ENCODE measurements at places on chromosomes 5 and 9.

GRCh38 chr9:127451608-127451857 lies 223 bp downstream of the LRSAM1 start:
- no peak for DNase-seq

DNA sequence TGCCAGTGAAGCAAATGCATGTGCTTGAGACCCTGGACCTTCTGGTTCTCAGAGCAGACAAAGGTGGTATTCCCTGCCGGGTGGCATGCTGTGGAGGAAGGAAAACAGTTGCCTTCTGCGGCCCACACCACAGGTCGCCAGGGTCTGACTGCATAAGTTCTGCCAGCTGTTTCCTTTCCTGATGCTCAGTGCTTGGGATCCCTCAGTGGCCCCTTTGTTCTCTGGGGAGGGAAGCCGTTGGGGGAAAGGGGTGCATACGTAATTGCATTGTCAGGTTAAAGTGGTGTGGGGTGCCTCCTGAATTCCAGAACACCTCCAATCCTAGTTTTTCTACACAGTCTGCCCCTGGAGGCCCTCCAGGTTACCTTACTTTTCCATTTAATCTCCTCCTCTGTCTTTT lies 43.1 kb upstream of the SLC2A8 start:
- no peak for DNase-seq

GRCh38 chr5:89036704-89037489 lies 153.9 kb upstream of the MEF2C start:
- no peak for DNase-seq

DNA sequence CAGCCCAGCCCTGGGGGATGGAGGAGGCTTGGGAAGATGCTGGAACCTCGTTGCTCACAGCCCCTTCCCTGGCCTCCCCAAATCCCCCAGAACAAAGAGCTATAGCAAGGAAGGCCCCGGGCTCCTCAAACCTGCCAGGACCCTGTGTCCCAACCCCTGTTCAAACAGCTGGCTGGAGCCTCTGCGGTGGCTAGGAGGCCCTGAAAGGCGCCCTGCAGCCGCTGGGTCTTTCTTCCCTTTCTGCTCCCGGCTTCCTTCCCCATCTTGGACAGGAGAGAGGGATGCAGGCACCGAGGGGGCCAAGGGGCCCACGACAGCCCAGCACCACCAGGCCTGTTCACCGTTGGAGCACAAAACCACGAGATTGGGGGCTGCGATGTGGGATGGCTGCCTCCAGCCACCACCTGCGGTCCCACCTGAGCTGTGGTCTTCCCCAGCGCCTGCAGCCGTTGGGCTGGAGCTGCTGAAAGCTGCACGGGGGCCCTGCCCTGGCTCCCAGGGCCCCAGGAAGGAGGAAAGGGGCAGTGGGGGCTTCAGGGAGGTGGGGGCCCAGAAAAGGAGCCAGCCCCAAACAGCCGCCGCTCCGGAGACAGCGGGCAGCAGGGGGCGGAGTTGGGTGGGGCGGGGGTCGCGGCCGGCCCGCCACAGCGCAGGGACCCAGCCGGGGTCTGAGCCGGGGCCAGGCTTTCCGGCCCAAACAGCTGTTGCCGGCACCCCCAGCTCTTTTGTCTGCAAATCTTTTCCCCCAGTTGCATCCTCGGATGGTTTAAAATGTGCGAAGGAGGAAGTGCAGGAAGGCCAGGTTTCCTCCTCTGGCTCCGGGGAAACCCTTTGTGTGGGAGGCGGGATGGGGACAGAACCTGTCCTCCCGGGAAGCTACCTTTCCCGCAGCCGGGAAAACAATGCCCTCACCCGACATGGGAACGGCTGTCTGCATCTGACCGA lies 16.1 kb downstream of the NOTCH1 start:
- no peak for DNase-seq

GRCh38 chr9:68778635-68779034 lies 73.6 kb downstream of the PIP5K1B start:
- no peak for DNase-seq

DNA sequence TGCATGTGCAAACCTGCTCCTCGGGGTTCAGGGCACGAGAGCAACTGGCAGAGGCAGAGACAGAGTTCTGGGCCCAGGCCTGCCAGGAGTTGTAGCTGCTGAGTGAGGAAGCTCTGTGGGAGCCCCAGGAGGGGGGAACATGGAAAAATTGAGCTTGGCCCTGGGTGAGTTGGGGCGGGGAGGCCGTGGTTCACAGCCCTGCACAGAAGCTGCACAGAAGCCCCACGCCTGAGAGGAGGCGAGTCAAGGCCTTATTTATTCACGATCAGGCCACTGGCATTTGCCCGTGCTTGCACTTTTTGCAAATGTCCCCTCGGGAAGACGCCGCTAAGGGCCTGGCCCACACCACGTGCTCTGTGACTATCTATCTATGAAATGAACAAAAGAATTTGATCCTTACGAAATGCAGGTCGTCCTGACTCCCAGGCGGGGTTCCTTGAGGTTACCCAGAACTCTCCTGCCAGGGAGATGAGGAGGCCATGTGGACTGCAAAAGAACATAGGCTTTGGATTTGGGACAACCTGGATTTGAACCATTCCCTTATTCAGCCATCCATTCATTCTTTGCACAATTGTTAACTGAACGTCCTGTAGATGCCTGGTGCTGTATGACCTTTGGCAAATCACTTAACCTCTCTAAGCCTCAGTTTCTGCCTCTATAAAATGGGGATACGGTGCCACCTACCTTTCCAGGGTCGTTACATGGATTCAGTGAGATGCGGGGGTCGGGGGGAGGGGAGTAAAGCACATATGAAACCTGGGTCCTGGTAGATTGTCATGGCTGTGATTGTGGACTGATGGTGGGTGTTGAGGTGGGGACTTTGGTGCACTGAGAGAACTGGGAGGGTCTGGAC lies 17.9 kb downstream of the COL27A1 start:
- DNase-seq: no peak

DNA sequence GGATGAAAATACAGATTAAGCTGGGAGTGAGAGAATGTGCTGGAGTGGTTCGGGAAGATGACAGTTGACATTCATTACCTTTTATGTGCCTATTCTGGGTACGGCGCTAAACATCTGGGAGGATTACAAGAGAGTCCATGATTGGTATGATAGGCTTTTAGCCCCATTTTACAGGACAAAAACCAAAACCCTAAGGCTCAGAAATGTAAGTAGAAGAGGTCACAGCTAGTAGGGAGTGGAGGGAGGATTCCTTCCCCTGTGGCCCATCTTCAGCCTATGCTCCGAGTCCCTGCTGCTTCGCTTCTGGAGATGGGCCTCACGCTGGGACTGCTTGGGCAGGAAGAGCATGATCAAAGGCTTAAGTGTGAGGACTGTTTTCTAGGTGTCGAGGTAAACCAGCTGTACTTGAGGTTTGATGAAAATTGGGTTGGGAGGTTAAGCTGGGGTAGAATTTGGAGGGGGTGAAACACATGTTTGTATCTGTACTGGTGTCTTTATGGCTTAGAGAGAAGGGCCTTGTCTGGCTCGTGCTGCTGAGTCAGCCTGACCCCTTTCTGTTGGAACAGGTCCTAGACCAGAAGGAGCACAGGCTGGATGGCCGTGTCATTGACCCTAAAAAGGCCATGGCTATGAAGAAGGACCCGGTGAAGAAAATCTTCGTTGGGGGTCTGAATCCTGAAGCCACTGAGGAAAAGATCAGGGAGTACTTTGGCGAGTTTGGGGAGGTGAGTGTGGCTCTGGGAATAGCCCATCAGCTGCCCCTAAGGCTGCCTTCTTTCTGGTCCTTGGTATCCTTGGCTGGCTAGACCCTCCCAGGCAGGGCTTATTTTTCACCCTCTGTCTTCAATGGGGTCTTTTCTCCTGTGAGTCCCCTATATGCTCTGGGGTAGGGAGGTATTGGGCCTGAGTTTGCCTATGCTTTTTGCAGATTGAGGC lies 2.1 kb downstream of the HNRNPAB start:
- DNase-seq: no peak

GRCh38 chr5:176389135-176390123 lies 878 bp downstream of the HIGD2A start:
- peak; percentile 38 for DNase-seq

GRCh38 chr9:6247266-6247665 lies 31.7 kb downstream of the IL33 start:
- DNase-seq: no peak

DNA sequence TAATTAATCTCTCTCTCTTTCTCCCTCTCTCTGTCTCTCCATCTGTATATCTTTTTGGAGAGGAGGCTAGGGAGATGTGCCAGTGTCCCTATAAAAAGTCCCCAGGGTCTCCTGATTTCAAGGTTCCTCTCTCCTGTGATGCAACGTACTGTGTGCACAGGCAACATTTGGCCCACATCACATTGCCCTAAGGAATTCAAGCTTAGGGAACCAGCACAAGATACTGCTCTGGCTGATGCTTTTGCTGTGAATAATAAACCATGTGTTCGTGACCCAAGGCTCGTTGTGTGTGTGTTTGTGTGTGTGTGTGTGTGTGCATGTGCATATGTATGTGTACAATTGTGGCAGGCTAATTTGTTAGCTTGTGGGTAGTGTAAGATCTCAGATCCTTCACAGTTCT lies 9.7 kb downstream of the SPATA9 start:
- no peak for DNase-seq

DNA sequence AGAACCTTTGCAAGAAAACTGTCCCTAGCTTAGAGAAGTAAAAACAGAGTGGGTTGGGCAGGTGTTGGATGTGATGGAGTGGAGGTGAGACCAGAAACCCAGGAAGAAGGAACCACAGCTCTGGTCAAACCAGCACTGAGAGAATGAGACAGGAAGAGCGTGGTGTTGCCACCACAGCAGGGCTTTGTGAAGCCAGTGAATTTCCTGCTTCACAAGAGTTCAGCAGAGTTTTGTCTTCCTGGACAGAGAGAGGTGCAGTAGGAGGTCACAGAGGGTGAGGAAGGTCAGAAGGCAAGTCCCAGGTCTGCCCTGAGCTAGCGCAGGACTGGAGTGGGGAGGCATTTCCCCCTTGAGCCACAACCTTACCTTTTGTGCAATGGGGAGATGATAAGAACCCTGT lies 2306.2 kb upstream of the ACO1 start:
- DNase-seq: no peak

GRCh38 chr9:71079451-71079850 lies 42.0 kb downstream of the TRPM3 start:
- no peak for DNase-seq

- DNase-seq: no peak
Observed at GRCh38 chr9:88733651-88734421, 198.9 kb downstream of the NXNL2 start.

- no peak for DNase-seq
Observed at GRCh38 chr5:122484103-122484502, 172.1 kb downstream of the SNCAIP start.

GRCh38 chr5:140568443-140569063 lies 3.9 kb downstream of the SLC35A4 start:
- DNase-seq: no peak

GRCh38 chr9:122366074-122366660 lies 4.7 kb upstream of the PTGS1 start:
- no peak for DNase-seq

DNA sequence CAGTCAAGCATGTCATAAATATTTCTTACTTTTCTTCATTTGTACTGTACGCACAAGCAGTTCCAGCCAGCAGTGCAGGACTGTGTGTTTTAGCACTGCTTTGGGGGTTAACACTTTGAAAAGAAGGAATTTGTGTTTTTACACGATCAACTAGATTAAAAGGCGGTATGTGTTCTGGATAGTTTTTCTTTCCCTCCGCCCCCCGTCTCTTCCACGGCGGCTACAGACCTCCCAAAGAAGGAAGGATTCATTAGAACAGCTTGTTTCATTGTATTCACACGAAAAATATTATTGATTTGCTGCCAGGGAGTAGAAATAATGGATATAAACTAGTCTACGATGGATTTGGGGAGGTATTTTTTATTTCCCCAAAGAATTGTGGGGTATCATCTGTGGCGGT lies 336.8 kb upstream of the RFX3 start:
- no peak for DNase-seq

- DNase-seq: no peak
Observed at GRCh38 chr5:56112526-56113121, 117.9 kb upstream of the IL6ST start.

GRCh38 chr5:39394946-39395345 lies 29.8 kb downstream of the DAB2 start:
- no peak for DNase-seq

DNA sequence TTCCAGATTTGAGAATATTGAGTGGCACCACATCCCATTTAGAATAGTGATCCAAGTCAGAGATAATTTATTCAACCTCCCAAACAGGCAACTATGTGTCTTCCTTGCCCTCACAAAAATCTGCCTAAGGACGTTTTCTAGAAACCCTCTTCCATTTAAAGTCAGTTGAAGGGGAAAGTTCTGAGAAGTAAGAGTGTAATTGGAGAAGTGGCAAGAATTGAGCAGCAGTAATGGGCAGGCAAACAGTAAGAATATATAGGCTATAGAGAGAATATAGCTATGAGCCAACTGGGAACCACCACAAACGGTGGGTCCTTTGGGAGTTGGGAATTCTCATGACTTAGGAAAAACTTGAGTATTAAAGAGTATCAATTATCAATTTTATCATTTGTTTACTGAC lies 31.1 kb upstream of the CETN3 start:
- no peak for DNase-seq

- no peak for DNase-seq
Observed at GRCh38 chr5:143328589-143329220, 74.8 kb downstream of the NR3C1 start.

GRCh38 chr9:73824671-73825070 lies 672.5 kb upstream of the RORB start:
- DNase-seq: no peak

DNA sequence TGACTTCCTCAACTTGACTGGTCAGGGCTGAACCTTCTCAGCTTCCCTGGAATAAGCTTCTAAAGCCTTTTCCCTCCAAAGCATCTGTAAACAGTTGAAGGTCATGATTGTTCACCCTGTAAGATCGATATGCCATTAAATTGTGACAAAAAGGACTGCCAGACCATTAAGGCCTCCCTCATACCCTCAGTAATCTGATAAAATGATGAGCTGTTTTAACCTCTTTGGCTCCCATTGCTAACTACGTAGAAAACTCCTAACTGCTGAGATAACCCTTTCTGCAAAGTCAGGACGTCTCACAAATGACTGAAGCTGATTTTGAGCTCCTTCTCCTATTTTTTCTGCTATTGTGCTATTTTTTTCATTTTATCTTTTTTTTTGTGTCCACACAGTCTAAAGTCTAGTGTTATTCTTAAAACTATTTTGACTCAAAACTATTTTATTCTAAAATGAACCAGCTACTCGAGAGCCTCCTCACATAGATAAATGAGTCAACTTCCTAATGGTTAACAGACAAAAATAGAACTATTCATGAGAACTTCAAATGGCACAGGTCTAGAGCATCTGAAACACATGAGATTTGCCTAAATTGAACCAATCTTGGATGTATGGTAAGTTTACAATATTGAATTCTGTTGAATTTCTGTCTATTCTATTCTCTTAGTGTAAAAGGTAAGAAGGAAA lies 395.6 kb upstream of the TLE4 start:
- DNase-seq: no peak

DNA sequence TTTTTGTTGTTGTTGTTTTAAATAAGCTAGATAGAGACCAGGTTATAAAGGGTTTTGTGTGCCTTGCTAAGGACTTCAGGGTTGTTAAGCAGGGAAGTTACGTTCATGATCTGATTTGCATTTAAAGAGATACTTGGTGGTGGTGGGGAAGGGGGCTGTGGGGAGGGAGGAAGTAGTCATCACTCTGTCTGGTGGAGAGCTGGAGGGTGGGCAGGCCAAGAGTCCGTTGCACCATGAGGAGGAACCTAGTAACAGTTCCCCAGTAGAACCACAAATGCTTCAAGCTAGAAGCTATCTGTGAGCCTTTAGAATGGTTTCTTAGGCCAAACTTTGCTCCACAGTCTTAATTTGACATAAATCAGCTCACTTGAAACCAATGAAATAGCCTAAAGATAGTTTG lies 18.7 kb upstream of the ROPN1L start:
- DNase-seq: no peak

Data from NCI-H774 (cell line).